Stimulated activated CD8-positive, alpha-beta memory T cell treated with anti-CD3 and anti-CD28 coated beads, Interleukin-4, amount 100 ng/mL, for 48 hours (primary cell): ENCODE measurements at places on chromosomes 6 and 20.

- DNase-seq, result peak; percentile 75
Observed at GRCh38 chr6:33787954-33788693, 806 bp downstream of the LEMD2 start.

- DNase-seq, result no peak
Observed at GRCh38 chr6:168596344-168596743, 155.4 kb downstream of the SMOC2 start.

- no peak for DNase-seq
Observed at GRCh38 chr6:109358204-109358603, 24.1 kb downstream of the CD164 start.

DNA sequence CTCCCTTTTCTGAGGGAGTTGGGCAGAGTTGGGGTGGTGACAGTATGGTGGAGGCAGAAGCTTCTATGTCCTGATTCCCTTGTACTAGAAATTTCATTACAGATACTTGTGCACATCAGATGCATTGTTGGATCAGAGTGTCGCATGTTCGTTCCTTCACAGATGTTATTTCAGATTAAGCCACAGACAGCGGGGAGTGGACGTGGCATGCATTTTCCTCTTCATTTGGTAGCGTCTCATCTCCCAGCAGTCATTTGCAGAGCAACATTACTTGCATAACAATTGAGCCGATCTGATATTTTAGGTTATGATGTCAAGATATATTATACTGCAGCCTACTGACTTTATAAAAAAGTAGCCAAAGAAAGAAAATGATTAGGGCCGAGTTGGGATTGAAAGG, 261.6 kb upstream of the SASH1 start:
- DNase-seq, result no peak

DNA sequence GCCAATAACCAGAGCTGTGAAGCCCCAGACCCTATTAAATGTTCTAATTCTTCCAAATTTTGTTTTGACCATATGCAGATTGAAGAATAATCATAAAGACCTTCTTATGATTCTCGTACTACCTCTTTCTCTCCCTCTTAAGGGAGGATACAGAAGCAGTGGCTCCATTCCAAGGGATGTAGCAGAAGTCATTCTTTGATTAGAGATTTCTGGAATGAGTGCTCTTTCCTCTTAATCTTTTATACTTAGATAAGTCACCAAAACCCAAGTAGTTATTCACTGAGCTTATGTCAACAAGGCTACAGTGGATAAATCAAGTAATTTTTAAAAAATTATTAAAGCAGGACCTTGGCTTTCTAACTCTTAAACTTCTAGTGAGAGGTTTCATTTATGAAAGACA, 266.0 kb upstream of the STXBP5 start:
- DNase-seq, result no peak

DNA sequence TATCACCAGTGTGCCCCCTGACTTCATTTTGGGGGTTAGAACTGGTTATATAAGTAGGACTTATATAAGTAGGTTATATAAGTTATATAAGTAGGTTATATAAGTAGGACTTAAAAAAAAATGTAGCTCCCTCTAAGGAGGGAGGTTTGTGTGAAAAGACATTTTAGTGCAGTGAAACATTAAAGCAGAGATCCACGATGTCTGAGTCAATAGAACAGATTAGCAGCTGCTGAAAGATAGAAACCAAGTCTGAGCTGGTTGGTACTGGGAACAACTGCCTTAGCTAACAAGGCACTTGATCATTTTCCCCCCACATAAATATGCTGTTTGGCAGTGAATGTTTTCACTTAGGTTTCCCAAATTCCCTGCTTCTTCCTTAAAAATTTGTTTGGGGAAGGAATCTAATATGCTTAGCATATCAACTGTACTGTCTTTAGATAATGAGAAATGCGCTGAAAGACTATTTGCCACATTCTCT, 2.1 kb upstream of the RPS12 start:
- DNase-seq, result no peak

DNA sequence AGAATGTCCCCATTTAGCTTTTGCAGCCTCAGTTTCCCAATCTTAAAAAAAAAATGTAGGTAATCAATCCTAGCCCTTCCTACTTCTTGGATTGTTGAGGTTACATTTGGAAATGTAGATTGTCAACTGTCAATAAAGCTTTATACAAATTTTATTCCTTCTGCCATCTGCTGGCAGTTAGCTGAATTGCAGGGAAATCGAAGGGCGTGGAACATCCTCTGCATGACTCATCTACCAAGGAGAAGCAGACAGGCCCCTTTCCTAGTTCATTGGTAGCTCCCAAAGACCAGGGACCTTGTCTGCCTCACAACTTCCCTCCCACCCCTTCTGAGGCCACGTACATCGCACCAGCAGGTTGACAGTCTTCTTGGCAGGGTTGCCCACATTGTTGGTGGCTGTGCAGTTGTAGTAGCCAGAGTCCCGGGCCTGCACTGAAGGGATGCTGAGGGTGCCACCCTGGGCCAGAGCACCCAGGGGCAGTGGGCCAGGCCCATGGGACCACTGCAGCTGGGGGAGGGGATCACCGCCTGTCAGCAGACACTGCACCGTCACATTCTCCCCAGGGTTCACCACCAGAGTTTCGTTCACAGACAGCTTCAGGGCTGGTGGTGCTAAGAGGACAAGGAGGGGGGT, 43.6 kb downstream of the MDGA1 start:
- DNase-seq, result peak; percentile 80

GRCh38 chr6:33992191-33992590, 153.7 kb downstream of the GRM4 start:
- no peak for DNase-seq

GRCh38 chr20:19966840-19967239, 50.3 kb upstream of the NAA20 start:
- no peak for DNase-seq

- DNase-seq, result no peak
Observed at GRCh38 chr6:56802584-56802983, 152.3 kb upstream of the BEND6 start.

GRCh38 chr6:17022604-17023003, 79.2 kb upstream of the STMND1 start:
- no peak for DNase-seq

GRCh38 chr6:89050155-89050554, 30.4 kb upstream of the PNRC1 start:
- DNase-seq, result no peak

DNA sequence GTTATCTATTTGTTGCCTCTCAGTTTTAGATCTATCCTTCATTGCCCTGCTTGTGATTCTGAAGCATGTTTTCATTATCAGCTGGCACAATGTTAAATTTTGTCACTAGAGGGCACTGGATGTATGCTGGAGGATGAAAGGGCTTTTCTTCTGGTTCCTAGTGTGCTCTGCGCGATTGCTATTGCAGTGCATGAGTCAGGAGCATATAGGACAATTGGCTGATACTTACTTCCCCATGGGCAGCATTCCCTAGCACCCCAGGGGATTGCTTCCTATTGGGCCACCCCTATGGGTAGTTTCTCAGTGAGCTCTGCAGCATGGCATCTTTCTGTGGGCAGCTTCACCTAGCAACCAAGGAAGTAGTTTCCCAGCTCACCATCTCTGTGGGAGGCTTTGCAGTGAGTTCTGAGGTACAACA, 280.3 kb upstream of the SYNCRIP start:
- DNase-seq, result no peak

- DNase-seq, result no peak
Observed at GRCh38 chr6:1657116-1657770, 47.5 kb downstream of the FOXC1 start.

DNA sequence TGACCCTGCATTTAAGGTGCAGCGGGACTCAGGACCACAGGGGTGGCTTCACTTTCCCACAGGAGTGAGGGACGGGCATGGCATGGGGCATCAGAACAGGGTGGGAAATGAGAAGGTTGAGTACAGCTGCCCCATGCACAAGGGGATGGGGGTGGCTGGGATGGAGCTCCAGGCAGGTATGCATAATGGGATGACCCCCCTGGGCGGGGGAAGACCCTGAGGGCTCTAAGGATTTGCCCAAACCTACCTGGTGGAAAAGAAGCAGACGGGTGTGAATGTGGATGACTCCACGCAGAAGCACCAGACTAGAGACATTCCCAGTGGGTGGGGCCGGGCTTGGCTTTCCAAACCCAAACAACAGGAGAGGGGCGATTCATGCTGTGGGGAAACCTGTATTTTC, 200.3 kb downstream of the SYNDIG1 start:
- DNase-seq, result no peak

GRCh38 chr6:26175428-26176181, 88.4 kb downstream of the HFE start:
- DNase-seq, result peak; percentile 49

DNA sequence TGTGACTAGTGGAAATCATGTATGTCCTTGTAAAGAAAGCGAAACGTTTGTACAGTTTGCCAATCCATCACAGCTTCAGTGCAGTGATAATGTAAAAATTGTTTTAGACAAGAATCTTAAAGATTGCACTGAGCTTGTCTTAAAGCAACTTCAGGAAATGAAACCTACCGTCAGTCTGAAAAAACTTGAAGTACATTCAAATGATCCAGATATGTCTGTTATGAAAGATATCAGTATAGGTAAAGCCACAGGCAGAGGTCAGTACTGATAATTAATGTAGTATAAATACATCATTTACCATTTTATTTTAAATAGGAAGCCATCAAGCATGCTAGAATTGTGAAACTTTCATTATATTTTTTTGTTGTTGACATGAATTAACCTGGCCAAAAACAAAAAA, 60.9 kb upstream of the SMIM8 start:
- DNase-seq, result no peak

GRCh38 chr6:43144879-43145278, 26.2 kb upstream of the SRF start:
- DNase-seq, result no peak

GRCh38 chr6:16596616-16597331, 164.5 kb downstream of the ATXN1 start:
- DNase-seq, result no peak

GRCh38 chr6:49225471-49225870, 237.6 kb downstream of the MMUT start:
- no peak for DNase-seq

DNA sequence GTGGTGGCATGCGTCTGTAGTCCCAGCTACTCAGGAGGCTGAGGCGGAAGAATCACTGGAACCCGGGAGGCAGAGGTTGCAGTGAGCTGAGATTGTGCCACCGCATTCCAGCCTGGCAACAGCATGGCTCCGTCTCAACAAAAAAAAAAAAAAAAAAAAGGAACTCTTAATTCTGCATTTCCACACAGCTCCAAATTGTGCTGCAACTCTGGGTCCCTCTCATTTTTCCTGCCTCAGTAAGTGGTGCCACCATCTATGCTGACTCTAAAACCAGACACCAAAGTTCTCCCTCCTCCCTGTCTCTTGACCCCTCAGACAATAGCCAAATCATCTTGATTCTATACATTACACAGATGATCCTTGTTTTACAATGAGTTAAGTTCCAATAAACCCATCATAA, 133.9 kb downstream of the BTBD9 start:
- no peak for DNase-seq

DNA sequence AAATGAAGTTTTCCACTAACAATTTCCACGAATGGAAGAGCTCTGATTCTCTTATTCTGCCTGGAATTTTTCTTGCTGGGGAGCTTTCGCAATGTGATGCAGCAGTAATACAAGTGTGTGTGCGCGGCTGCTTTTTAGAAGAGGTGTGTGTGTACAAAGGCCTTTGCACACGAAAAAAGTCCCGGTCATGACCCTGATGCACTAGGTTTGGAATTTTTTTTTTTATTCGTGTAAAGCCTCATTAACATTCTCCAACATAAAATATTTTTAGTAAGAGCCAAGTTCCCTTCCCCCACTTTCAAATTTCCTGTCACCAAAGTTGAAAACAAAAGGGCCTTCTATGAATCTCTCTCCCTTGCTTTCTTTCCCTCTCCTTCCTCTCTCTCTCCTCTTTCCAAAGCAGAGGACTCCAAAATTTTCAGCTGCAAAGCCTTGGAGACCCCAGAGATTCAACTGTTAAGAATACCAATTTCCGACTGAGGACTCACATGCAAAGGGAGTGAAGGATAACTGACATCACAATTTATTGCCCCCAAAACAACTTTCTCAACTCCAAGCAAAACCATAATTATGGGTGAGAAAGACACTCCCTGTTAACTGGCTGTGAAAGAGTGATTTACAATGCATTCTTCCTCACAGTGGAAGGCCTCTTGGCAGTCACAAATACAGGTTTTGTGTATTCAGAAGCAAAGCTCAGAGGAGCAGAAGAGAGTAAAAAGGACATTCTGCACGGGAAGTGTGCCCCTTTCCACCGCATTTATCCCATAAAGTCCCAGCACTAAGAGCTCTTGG, 421.2 kb upstream of the JARID2 start:
- no peak for DNase-seq

DNA sequence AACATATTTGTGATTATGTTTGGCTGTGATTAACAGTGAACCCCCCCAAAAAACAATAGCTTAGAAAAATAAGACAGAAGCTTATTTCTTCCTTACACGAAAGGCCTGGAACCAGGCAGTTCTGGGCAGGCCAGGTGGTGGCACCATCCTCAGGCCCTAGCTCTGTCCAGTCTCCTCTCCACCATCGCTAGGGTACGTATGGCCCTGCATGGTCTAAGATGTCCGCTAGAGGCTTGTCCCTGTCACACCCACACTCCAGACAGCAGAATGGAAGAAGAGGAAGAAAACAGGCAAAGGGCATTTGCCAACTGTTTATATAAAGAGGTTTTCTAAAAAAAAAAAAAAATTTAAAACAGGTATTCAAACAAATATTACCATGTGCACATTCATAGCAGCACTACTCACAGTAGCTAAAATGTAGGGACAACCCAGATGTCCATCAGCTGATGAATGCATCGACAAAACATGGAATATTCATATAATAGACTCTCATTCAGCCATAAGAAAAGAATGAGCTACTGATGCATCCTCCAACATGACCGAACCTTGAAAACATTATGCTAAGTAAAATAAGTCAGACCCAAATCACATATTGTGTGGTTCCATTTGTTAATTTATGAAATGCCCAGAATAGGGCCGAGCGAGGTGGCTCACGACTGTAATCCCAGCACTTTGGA, 6.7 kb downstream of the TGM3 start:
- no peak for DNase-seq

DNA sequence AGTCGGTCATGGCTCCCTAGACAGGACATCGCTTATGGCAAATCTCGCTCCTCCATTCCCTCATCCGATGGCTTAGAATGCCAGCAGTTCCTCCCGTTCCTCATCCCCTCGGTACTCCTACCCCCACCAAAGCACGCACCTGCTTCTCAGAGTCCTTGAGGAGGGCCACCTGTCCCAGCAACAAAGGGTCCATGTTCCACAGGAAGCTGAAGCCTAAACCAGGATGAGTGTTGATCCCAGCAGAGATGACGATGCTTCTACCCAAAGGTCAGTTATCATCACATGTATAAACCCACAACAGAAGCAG, 111.2 kb downstream of the THBS2 start:
- no peak for DNase-seq

- DNase-seq, result no peak
Observed at GRCh38 chr6:6057442-6058053, 50.8 kb upstream of the NRN1 start.

- no peak for DNase-seq
Observed at GRCh38 chr6:154371281-154371680, 14.7 kb upstream of the IPCEF1 start.

DNA sequence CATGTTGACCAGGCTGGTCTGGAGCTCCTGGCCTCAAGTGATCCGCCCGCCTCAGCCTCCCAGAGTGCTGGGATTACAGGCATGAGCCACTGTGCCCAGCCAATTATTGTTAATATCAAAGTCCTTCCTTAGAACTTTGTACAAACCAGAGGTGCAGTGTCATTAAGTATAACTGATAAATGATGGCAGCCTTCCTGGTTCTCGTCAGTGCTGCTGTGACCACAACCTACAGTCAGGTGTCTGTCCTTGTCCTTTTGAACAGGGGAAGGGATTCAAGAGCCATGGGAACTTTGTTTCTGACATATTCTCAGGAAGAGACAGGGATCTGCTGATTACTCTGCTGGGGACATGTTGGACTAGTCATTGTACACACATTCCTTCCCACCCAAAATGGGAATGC, 103.2 kb upstream of the TIAM2 start:
- DNase-seq, result no peak
